Activated gamma-delta T cell treated with anti-CD3 and anti-CD28 coated beads, Interleukin-2, amount 50 U/mL, for 16 hours (primary cell): ENCODE measurements at places on chromosomes 5 and 9.

DNA sequence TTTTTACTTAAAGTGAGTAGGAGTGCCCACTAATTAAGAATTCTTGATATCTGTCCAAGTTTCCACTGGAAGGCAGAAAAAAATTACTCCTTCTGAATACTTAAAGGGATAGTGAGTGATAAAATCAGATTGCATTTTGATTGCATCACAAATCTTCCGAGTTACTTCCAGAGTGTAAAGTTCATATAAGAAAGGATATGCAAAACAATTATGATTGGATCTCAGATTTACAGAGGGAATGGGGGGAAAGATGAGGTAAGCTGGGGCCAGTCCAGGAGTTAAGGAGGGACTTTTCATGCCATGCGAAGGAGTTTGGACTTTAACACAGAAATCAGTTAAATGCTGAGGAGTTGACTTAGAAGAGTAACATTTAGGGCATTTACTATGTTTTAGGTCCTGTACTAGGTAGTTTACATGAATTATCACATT is 9.3 kb upstream of the RNF145 start:
- DNase-seq, result no peak

GRCh38 chr9:129478961-129479630 is 141.8 kb downstream of the C9orf50 start:
- DNase-seq, result no peak

- DNase-seq, result no peak
Observed at GRCh38 chr5:157285310-157286035, 19.6 kb downstream of the CYFIP2 start.

DNA sequence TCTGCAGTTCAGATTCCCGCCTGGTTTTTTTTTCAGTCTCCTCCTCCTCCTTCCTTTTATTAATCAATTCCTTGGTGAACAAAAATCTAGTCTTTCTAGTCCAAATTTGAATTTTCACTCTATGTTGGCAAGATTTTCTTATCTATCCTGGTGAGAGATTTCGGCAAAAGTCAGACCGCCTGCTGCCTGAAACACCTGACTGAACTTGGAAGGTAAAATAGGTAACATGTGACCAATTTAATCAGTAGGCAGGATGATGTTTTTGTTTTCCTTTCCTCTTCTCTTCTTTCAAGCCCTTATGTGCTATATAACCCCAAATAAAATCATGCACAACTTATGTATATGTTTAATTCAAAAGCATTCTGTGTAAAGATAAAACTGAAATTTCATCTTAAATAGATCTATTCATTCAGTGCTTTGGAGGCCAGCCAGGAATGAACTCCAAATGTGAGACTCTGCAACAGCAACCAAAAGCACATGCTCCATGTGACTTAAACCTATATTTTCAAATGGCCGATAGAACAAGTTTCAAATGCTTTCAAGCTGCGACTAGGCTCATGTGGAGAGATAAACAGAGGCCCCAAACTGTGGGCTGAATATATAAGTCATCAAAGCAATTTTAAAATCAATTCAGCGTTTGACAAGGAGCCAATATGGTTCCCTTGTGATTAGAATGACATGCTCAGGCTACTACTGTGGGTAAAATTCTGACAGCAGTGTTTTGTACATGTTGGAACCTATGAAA is 100.4 kb upstream of the SEMA6A start:
- no peak for DNase-seq

DNA sequence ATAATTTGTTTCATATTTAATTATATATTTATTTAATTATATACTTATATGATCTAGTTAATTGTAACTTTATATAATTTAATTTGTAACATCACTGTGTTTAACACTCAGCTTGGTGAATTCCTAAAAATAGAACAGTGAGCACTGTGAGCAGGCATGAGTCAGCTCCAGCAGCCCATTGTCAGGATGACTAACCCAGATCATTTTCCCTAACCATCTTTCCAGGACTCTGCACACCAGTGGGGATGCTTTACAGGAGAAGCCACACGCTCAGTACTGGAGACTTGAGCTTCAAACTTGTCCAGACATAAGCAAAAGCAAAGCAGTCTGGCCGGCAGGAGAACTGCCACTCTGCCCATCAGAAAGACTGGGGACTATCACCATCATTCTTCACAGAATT is 446.2 kb upstream of the TRPC7 start:
- DNase-seq, result no peak

DNA sequence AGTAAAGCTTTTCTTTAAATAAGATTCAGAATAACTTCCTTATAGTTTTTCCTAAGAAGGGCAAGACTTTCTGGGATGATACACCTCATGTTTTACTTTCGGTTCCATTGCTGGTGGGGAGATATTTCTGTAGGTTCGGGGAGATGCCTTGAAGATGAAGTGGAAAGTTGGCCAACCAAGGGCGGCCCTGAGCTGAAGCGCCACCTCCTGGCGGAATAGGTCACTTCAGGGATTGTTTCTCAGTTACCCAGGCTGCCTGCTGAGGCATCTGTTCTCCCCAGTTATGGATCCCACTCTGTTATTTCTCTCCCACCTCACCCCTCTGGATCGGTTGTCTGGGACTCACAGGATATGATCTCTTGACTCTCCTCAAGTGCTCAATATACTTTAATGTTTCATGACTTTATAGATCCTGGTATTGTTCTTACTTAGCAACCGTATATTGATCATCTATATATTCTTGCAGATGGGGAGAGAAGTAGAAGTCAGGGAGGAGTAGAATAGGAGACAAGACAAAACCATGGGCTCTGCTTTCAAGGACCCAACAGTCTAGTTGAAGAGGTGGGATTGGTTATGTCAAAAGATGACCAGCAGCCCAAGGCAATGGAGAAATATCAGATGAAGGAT is 23.4 kb downstream of the MEGF10 start:
- DNase-seq, result peak; percentile 38

DNA sequence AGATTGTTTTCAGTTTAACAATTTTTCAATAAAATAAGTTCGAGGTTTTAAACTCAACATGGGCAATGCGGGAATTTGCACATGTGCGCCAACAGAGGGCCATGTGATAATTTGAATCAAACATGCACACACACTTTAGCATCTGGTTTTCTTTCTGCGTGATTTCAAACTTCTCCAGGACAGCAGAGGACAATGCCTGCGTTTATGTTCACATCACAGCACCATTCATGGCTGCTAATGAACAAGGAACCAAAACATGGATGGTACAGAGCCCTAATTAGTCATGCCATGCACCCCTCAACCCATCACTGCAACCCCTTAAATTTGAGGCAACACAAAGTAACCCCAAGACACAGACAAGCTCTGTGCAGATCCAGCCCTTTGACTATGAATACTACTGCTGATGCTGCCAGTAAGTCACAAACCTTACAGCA is 2.8 kb downstream of the SHC3 start:
- no peak for DNase-seq

GRCh38 chr9:20464242-20464641 is 158.1 kb downstream of the MLLT3 start:
- no peak for DNase-seq

DNA sequence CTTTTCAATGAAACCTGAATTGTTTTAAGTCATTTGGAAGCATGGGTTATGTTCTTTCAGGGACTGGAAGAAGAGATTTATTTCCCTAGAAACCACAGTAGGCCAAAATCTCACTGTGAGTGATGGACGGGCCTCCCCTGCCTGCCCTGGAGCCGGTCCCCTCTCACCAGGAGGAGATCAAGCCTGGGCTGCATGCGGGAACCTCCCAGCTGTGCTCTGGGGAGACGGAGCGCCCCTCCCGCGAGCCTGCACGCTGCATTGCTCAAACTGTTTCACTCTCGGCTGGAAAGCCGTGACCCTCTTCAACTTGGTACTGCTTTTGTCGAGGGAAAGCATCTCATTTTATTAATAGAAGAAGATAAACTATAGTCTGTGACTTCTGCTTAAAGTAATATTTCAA is 85.4 kb downstream of the IRX2 start:
- no peak for DNase-seq

DNA sequence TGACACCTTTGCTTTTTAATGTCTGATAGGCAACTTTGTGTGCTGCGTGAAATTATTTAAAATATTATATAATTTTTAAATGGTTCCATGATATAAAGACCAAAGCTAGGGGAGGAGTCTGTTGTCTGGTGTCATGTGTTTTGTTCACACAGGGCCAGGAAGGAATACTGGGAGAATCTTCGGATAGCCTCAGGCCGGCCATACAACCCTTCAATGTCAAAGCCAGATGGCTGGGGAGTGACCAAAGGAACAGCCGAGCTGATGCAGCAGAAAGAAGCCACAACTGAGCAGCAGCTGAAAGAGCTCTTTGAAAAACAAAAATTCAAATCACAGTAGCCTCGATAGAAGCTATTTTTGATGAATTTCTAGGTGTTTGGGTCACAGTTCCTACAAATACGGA is 19.2 kb downstream of the BHMT start:
- no peak for DNase-seq

GRCh38 chr9:129333617-129334104 is 155.6 kb upstream of the IER5L start:
- DNase-seq, result no peak

- DNase-seq, result no peak
Observed at GRCh38 chr9:96116275-96117064, 185.5 kb downstream of the HSD17B3 start.

DNA sequence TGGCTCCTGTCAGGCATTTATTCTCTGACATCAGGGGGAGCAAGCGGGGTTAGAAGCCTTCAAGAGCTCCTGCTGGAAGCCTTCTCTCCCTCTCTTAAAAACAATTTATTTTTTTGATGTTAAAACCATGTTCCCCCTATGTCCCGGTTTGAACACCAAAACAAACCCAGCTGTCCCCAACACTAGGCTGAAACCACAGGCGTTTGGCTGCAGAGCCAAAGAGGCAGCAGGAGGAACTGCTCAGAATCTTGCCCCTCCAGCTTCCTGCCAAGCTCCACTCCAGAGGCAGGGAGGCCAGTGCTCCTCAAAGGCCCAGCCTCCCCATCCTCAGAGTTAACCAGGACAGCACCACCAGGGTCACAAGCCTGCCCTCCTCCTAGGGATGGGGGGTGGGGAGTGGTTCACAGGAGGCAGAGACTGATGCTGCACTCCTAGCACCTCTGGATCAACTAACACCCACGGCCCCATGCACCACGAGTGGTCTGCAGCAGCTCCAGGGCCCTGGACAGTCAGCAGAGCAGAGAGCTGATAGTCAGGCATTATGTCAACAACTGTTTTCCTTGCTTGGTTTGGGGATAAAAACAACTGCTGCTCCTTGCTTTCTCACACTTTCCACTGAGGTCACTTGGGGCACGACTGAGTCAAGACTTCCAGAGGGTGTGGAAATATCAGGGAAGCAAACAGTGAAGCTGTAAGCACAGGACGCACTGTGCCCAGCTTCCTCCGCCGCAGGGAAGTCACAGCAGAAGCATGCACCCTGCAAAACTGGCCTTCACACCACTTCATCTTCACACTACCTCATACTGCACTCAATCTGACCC is 96.5 kb upstream of the ADRA1B start:
- DNase-seq, result no peak

DNA sequence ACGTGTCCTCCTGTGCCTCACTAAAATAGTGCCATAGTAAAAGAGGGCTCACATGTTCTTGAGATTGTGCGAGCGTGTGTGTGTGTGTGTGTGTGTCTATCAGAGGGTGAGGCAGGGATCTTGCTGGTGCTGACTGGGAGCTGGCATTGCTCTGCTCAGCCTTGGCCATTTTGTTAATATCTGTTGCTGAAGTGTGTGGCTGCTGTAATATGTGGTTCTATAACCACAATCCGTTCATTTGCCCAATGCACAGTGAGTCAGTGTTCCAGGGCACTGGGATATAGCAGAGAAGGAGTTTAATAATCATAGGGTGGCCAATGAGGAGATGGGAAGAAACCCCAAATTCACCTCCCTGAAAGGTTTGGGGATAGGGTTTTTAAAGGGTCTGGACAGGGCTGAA is 61.3 kb downstream of the RASGRF2 start:
- DNase-seq, result no peak

DNA sequence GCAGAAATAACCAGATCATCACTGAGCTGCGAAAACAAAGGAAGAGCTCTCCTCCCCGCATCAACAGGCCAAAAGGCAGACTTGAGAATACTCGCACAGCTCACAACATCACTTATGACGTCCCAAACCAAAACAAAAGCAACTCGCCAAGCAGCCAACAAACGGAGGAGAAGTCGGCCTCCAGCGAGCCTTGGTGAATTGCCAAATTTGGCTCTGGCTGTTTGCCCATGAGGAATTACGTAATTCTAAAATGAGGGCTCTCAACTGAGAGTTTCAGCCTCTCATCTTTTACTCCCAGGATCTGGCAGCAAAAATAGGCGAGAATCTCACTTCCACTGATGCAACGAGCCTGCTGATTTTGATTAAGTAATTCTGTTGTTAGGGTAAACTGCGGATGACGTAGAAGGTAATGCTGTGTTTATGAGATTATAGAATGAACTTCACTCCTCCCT is 51.7 kb upstream of the SEMA6A start:
- no peak for DNase-seq

GRCh38 chr5:20030125-20030524 is 42.1 kb upstream of the CDH18 start:
- DNase-seq, result no peak

DNA sequence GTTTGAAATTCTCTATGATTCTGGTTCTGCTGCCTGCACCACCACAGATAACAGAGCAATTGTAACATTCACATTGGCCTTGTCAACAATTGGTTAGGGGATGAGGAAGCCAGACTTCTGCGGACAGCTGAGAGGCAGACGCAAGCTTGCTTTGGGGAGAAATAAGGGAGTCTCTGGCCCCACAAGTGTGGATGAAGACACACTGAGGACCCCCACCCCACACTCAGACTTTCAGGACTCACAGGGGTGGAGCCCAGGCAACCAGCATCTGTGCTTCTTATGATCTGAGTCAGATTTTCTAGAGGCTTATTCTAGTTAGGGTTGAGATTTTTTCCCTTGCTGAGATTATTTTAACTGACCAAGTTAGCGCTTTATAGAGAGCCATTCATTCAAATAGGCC is 140.3 kb upstream of the IRX2 start:
- DNase-seq, result no peak

DNA sequence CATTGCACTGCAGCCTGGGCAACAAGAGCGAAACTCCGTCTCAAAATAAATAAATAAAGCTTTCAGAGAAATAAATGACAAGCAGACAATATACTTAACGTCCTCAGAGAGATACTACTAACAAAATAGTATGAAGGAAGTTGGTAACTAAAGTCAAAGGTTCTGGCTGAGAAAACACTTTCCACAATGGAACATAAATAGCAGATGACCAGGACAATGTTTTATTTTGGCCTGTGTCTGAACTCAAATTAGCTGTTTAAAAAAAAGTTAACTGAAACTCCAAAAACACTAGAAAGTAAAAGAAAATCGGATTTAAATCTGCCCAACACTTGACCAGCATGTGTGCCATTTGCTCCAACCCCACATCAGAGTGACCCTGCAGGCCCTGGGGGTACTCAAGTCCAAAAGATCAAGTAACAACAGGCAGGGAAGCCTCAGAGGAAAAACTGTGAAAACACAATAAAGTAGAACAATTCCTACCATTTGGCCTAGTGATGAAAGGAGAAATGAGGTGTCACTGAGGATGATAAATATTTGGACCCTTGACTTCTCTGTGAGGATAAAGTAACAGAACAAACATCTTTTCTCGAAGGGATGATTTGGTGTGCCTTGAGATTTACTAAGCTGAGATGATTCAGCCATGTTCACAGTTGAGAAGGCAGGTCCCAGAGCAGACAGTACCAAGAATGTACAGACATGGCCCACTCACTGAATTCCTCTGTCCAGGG is 47.7 kb downstream of the LHFPL2 start:
- no peak for DNase-seq
